Activated naive CD4-positive, alpha-beta T cell (primary cell): ENCODE measurements at places on chromosomes 7 and 10.

DNA sequence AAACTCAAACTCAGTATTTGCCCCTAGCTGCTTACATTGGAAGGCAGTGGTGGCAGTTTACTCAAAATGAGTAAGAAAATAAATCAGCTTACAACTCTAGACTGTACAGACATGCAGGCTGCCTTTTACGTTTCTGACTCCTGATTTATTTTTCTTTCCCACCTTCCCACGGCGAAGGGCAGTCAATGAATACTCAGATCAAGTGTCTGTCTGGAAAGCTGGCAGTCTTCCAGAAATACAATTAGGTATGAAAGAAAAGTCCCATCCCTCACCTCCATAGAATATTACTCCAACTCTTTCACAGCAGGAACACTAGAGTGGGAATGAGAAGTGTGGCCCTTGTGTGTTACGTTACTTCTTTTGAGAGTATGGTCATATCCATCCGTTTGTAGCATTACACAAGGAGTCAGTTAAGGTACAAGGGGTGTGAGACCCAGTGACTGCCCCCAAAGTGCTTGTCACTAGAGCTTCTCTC lies 1.3 kb upstream of the PAPSS2 start:
- DNase-seq = no peak

DNA sequence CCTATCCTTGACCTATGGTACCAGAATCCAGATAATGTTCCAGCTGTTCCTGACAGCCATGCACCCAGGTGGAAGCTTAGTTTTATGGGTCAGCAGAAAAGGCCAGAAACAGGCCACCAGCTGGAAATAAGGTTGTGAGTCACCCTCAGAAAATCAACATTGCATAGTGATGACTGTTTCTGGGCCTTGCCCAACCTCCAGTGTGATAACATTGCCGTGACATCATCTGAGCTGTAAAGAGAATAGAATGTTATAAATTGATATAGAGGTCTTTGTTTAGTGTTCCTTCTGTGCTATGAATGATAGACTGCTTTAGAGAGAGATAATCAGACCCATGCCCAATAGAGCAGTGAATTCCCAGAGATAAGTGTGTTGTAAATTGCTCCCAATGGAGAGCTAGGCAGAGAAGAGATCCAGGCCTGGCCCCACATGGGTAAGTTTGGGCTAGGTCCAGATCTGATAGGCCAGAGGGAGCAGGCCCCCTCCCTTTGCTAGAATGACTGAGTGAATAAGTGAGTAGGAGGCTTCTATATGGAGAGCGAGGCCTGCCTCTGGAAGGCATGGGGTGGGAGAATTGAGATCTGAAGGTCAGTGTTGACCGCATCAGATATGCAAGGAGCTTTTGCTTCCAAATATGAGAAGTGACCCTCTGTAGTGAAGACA lies 14.2 kb upstream of the HPS1 start:
- DNase-seq = no peak

- DNase-seq = no peak
Measured at GRCh38 chr10:25288181-25288580, 113.4 kb downstream of the GPR158 start.

DNA sequence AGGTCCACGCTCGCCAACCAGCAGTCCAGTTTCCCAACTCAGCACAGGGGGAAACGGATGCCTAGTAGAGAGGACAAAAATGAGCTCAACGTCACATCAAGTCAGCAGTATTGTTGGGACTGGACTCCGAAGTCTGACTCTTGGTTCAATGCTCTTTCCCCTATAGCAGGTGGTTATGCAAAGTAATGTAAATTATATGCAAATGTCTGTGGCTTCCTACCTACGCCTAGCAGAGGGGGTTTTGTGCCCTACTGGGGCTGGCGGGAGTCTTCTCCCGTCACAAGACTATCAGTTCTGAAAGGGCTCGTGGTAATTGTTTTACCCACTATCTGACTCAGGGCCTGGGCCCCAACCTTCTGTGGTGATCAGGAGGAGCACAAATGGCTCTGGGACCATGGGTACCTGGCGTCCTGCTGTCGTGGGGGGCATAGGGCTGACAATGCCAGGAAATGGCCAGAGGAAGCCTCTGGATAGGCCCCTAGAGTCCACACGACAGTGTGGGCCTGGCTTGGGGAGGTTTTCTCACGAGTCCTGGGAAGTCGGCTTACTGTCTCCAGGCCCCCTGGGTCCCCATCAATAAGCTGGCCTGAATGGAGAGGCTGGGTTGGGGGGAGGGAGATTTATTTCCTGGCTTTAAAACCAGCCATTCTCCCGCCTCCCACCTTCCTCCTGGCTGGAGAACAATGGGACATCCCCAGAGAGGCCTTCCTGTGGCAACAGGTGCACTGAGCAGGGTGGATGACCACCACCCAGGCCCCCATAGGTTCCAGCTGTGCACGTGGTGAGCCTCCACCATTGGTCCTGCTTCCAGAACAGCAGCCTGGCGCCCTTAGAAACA lies 41.8 kb downstream of the UNC5B start:
- DNase-seq = no peak

GRCh38 chr7:96017877-96018276 lies 245.5 kb downstream of the DYNC1I1 start:
- no peak for DNase-seq

DNA sequence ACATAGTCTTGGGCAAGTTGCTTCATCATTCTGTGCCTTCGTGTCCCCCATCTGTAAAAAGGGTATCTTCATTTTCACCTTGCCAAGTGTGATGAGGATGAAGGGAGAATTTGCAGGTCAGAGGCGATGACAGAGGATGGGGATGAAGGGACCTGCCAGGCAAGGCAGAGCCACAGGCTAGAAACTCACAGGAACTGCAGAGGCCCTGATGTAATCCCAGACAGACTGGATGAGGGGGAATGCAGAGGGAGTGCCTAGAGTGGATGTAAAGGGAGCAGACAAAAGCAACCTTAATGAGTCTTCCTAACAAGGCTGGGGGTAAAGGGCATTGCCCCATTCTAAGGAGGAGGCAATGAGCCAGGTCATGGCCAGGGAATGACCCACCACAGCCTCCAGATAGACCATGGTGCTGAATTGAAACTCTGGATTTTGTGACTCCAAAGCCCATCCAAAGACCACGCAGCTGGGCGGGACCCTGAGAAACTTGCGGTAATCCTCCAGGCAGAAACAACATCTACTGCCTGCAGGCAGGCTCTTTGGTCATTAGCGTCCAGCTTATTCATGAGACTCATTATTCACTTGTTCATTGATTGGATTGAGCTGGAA lies 1.9 kb downstream of the ANTXRL start:
- no peak for DNase-seq

- no peak for DNase-seq
Measured at GRCh38 chr7:137606061-137606674, 240.6 kb downstream of the DGKI start.

- DNase-seq = no peak
Measured at GRCh38 chr7:127848241-127848640, 183.0 kb downstream of the LRRC4 start.

- DNase-seq = no peak
Measured at GRCh38 chr10:79980711-79981110, 31.8 kb upstream of the SFTPD start.

DNA sequence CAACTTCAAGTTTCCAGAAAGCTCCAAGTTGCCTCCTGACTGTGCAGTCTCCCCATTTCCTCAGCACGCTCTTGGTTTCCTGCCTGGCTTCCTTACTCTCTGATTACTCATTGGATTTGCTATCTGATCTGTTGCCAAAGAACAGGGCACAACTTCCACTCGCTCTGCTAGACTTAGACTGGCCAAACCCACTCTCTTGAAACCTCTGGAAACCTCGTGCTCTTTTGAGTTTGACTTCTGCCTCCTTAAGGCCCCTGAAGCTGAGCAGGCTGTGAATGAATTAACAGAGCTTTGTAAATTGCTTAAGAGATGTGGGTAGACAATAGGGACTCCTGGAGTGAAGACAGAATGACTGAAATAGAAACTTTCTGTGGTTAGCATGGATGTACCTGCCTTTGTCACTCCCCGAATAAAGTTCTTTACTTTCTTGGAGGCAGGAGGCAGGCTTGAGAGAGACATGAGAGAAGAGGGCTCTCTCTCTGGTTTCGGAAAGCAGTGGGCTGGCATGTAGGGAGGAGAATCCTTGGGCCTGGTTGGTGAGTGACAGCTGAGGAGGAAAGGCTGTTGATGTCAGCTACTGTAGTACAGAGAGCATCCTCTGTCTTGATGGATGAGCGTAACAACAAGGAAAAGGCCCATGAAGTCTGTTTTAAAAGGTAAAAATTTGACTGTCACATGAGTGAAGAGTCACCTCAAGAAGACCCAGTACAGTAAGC lies 70.8 kb downstream of the CHN2 start:
- DNase-seq = no peak

- no peak for DNase-seq
Measured at GRCh38 chr10:59397961-59398360, 35.6 kb upstream of the FAM13C start.

- DNase-seq = no peak
Measured at GRCh38 chr7:78398576-78398975, 600.0 kb downstream of the PHTF2 start.

DNA sequence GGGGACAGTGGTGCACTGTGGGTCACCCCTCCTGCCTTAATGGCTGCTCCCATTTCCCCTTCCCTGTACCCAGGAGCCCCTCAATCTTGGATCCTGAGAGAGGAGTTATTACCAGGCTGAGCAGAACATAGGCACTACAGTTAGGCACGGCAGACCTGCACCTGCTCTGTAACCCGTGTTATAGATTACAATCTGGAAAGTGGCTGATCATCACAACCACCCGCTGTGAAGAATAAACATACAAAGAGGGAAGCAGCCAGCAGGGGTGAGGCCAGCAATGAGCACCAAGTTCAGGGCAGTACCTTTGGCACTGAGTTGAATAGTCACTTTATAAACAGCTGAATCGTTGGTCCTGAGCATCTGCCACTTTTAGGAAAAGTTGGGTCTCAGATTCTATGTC lies 1.7 kb downstream of the CDHR1 start:
- DNase-seq = no peak
